ENCODE measurements at places on chromosomes 4 and X.

- no peak for DNase-seq
Measured at GRCh38 chrX:39643550-39643949, 454.2 kb downstream of the BCOR start.

GRCh38 chrX:136597356-136597755, 50.6 kb upstream of the CD40LG start:
- no peak for DNase-seq

- no peak for DNase-seq
Measured at GRCh38 chr4:7210824-7211223, 18.5 kb downstream of the SORCS2 start.

DNA sequence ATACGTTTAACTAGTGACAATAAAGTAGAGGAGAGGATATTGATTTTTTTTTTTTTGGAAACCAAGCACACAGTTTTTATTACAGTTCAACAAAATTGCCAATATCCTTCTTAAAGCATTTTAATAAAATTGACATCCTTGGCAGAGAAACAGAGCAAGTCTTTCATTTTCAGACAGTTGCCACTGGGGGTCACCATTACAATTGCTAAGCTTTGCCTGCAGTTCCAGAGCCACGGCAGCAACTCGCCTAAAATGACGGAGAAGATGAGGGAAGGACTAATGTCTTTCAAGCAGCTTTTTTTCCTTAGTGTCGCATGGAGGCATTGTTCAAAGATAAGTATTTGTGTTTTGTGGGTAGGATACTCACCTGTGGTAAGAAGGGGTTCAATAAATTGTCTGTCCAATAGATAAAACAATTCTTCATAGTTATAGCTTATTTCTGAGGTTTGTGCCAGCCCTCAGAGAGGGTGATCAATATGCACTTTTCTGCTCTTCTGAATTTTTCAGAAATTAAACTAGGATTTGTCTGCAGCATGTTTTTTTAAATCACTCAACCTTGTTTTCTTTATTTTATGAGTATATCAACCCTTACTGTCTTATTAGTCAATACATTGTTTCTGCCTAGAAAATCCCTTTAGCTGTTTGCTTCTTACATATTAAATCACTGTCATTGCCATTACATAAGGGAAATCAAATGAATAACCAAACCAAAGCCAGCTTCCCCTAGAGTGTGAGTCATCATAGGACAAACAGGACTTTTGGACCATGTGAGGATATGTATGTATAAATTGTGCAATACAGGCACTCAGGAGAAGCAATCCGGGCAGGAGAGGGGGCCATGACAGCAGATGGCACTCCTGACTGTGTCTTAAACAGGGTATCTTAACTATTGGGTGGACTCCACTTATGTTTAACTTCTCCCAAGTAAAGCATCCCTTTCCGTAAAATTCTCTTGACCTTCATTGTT, 508.1 kb upstream of the ARX start:
- peak; percentile 25 for DNase-seq

GRCh38 chrX:54166915-54167314, 16.1 kb downstream of the FAM120C start:
- DNase-seq, result no peak

GRCh38 chrX:1591863-1592469, 562 bp downstream of the AKAP17A start:
- DNase-seq, result no peak

DNA sequence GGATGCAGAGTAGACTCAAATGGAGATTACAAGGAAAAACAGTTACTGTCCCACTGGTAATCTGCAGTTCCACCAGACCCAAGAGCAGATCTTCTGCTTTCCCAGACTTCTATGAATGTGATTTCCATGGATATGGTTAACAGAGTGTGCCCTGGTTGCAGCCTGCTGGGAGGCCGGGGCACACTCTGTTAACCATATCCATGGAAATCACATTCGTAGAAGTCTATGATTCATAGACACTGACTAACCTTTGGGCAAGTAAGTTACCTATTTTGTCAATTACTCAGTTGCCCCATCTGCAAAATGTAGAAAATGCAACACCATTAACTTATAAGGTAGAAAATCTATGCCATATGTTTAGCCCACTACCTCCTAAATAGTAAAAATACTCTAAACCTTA, 443.1 kb upstream of the PITX2 start:
- DNase-seq, result no peak

- DNase-seq, result no peak
Measured at GRCh38 chr4:62051332-62051731, 851.2 kb downstream of the ADGRL3 start.

DNA sequence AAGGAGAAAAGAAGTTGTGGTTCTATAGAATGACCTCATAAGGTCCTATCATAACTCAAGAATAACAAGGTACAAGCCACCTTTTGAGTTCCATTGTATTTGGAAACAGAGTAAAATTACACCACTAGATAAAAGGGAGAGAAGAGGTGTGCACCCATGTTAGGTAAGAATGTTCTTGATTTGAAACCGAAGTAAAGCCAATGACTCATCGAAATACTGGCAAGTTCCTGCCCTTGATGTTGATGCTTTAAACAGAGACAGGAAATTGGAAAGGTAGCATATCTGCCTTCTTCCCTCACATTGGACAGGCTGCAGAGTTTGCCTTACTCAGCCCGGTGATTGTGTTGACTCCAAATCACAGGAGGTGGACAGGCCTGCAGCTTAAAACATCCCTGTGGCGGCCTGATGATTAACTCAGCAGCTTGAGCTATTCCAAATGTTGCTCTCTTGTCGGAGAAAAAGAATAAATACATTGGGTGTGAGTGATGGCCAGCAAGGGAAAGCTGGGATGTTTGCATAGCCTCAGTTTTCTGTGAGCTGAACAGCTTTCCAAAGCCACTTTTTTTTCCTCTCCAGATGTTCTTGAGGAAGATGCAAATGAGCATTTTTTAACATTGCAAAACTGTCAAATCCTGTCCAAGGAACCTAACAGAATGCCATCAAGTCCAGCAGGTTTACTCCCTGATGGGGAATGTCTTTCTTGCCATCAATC, 321.1 kb downstream of the NKX6-1 start:
- DNase-seq, result no peak

GRCh38 chrX:9656871-9657270, 108.8 kb downstream of the GPR143 start:
- no peak for DNase-seq

DNA sequence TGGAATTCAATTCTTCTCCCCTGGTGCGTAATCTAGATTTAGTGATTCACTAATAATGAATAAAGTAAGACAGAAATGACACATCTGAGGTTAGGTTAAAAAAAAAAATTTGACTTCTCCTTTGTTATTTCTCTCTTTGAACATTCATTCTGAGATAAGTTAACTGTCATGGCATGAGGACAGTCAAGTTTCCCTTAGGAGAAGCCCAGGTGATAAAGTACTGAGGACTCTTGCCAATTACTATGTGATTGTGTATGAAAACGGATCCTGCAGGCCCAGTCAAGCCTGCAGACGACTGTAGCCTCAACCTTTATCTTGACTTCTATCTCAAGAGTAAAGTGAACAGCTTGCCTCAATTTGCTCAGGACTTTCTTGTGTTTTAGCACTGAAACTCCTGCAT, 293.2 kb downstream of the PRR32 start:
- DNase-seq, result no peak

DNA sequence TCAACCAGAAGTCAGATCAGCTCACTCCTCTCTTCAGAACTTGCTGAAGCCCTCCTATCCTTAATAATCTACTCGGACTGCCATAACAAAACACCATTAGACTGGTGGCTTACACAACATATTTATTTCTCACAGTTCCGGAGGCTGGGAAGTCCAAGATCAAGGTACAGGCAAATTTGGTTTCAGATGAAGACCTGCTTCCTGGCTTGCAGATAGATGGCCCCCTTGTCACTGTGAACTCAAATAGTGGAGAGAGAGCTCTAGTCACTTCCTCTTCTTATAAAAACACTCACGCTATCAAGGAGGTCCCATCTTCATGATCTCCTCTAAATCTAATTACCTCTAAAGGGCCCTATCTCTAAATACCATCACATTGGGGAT, 125.1 kb downstream of the CAMK2D start:
- DNase-seq, result peak; percentile 41

DNA sequence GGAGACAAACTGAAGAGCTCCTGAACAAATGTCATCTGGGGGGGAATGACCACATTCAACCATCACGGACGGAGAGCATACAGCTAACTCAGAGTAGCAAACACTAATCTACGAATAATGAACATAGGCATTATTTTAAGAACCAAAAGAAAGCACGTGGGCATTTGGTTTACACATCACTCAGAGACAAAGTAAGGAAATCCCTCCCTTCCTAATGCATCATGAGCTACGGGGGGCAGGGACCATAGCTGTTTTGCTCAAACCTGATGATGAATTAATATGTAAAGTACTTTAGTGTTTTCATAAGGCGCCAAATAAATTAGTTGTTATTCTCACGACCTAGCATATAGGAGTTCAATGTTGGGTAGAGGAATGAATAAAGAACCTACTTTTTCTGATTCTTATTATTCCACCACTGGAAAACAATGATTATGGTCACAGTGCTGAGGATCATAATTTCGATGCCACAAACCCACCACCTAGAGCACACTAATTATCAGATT, 11.7 kb upstream of the TMEM156 start:
- no peak for DNase-seq

- no peak for DNase-seq
Measured at GRCh38 chr4:7201420-7202305, 9.3 kb downstream of the SORCS2 start.

DNA sequence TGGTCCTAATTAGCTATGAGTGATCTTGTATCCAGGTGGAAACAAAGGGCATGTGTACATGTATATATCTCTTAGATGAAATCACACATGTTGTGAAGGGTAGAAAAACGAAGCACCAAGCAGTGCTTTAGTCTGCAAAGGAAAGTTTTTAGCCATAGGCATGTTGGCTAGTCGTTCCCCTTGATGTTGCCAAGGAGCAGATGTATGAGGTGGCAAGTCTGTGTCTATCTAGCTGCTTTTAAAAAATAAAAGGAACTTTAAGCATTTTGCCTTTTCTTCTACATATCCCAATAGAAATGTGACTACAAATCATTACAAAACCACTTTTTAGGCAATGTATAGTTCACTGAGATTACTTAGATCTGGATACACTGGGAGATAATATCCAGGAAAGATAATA, 63.1 kb downstream of the NSUN7 start:
- DNase-seq, result no peak

DNA sequence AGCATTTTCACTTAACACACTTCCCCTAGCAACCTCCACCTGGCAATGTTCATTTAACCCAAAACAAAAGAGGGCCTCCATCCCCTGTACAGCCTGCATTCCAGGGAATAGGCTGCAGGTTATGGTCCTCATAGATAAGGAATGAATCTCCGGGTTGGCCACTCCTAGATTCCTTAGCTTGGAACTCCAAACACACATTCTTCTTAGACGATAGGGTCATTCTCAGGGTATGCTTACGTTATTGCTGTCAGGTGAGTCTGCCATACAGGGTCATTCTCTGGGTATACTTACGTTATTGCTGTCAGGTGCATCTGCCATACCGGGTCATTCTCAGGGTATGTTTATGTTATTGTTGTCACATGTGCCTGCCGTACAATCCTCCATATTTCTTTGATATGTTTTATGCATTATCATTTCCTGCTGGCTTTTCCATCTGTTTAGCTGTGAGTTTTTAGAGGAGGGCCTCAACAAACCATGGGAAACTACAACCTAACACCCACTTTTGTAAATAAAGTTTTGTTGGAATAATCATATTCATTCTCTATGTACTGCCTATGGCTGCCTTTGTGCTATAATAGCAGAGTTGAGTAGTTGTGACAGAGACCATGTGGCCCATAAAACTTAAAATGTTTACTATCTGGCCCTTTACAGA, 8.2 kb upstream of the AFF1 start:
- no peak for DNase-seq

DNA sequence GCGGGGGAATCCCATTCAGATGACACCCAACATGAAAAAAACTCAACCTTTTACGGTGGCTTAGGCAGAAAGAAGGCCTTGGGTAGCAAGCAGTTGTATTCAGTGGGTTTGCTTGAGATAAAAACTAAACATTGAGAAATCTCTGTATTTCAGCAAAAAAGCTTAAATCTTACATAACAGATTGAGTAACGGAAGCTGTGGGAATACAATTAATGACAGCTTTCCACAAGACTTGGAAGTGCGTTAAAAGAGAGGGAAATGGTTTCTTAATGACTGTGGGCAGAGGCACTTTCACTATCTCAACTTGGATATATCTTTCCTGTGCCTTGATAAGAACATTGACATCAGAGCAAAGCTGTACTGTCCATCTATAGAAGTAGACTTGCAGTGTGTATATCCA, 418.5 kb upstream of the HS3ST1 start:
- no peak for DNase-seq

DNA sequence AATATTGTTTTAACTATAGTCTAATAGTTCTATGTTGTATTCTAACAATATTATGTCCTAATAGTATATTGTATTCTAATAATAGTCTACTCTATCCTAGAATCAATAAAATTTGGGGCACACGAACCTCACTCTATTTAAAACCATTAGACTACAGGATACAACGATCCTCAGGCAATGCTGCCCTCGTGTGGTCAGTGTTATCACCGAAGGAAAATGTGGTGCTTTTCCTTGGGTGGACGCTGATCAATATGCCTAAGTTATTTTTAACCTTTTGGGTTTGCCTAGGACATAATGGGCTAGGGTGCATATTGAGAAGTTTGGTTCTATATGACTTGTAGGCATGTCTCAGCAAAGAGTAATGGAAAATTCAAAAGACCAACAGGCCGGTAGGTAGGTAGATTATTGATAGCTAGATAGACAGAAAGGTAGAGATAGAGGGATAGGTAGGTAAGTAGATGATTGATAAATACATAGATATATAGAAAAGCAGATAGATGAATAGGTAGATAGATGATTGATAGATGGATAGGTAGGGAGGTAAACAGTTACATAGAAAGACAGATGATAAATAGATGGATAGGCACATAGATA, 75.1 kb downstream of the PRKX start:
- peak; percentile 5 for DNase-seq

GRCh38 chrX:28205905-28206304, 224.7 kb upstream of the DCAF8L1 start:
- DNase-seq, result no peak

DNA sequence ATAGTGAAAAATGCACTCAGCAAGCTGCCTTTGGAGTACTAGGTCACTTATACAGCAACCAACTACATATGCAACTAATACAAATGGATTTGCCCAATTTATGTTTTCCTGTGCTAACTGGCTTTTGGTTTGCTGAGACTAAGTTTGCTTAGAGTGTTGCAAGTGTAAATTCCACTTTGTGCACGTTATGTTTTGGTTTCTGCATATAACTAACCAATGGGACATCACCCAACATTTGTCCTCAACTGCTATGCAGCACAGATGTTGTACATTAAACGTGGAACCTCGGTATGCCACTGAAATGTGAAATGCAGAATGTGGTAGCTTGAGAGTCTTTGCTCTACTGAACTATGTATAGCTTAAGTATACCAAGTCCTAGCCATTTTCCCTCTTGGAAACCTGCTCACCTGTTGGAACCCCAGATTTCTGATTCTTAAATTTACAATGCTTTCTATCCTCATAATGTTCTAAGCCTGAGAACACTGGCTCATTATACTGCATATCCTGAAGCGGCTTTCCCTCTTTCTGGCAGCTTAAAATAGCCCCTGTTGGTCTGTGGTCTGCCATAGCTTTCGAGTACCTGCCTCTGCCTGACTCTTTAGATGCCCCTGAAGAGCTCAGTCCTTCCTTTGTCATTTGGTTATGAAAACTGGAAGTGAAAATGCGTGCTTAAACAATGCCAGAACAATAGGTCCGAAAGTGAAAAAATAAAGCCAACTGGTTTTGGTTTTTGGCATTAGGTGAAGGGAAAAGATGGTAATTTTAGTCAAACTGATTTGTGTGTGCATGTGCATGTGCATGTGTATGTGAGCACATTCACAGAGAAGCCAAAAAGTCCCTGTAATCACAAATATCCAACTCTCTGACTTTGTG, 158.0 kb downstream of the SH2D1A start:
- no peak for DNase-seq

- DNase-seq, result no peak
Measured at GRCh38 chr4:32519060-32519459, 1798.9 kb downstream of the PCDH7 start.

All from Jurkat, Clone E6-1 (cell line).